ENCODE measurements at places on chromosomes 1 and 21.

DNA sequence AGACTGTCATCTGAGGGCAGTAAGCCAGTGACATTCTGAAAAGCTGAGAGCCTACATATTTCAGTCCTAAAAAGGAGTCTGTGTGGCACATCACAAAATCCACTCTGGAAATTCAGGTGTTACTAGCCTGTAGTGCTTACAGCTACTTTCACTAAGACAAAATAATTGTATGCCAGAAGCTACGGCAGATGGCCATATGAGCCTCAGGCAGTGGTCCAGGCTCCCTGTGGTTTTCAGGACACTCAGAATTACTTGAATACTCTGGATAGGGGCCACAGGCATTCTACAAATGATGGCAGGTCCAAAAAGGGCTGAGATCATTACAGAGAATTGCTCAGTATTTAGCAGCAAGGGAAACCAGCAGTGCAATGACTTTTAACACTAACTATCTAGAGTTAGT, 527.1 kb downstream of the MRPL39 start:
- no peak for DNase-seq

DNA sequence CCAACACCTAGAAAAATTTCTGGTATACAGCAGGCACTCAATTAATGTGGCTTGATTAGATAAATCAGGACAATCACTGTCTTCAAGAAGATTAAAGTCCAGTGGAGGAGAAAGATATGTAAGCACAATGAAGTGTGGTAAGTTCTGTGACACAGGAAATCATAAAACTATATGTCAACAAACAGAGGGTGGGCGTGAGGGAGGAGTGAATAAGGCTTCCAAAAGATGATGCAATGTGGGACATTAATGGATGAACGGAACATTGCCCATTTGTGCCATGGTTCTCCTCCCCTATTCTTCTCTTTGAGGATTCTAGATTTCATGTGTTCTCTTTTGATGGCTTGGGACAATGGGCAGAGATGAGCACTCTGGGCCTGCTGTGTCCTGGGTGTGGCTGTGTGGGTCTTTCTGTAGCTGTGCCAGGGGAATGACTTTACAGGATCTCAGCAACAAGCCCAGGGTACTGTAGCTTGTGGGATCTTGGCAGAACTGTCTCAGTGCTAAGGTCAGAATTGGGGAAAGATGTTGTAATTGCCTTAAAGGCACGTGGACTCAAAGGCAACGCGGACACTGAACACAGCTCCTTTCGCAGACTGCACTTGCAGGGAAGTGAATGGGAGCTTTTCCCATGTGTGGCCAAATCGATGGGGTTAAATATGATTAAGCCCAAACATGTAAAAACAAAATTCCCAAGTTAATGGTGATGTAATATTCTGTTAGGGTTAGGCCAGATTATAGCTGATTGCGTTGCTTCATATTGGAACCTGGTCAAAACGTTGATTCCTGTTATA, 366.9 kb downstream of the TGFB2 start:
- no peak for DNase-seq

DNA sequence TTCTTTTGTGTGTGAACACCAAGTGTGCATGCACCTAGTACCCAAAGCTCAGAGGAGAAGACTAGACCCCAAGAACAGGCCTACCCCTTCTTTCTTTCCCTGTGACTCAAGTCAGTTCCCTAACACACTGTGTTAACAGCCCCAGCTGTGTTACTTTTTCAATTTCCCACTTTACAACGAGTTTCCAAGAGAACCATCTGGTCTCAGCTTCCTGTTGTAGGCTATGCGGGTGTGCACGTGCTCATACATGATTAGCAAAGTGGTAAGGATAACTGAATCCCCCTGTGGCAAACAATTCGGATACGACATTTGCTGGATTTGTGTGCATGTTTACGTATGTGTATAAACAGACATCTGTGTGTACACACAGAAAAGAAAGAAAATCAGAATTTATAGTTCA, 17.9 kb downstream of the IFNAR2 start:
- no peak for DNase-seq

GRCh38 chr21:28272272-28272992, 720.2 kb downstream of the LTN1 start:
- no peak for DNase-seq

- DNase-seq, result no peak
These were observed 191.2 kb downstream of the GABPA start for GRCh38 chr21:25925936-25926335.

- DNase-seq, result no peak
These were observed 86.8 kb downstream of the GDAP2 start for GRCh38 chr1:117842408-117843170.

DNA sequence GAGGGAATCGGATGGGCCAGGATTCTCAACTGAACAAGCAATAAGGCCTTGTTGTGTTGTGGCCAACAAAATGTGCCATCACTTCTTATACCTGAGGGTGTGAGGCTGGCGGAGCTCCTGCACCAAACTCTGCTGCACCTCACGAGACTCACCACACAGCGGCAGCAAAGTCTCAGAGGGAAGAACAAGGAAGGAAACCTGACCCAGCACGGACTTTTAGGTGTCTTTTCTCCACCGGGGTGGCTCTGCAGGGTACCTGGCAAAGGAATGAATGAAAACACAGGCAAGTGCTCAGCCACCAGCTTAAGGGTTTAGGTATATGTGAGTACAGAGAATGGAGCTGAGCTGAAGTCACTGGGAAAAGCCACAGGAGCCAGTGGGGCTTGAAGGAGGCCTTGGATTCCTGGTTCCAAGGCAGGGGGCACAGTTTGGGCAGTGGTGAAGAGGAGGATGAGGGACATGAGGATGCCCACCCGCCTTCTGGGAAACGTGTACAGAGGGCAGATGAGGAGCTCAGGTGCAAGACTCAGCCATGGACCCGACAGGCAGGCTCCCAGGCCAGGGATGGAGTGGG, 31.1 kb upstream of the HSD3B1 start:
- no peak for DNase-seq

GRCh38 chr1:156115514-156116374, 1.2 kb downstream of the LMNA start:
- DNase-seq, result peak; percentile 37

- no peak for DNase-seq
These were observed 140.9 kb downstream of the TGFBR3 start for GRCh38 chr1:91744953-91745639.

DNA sequence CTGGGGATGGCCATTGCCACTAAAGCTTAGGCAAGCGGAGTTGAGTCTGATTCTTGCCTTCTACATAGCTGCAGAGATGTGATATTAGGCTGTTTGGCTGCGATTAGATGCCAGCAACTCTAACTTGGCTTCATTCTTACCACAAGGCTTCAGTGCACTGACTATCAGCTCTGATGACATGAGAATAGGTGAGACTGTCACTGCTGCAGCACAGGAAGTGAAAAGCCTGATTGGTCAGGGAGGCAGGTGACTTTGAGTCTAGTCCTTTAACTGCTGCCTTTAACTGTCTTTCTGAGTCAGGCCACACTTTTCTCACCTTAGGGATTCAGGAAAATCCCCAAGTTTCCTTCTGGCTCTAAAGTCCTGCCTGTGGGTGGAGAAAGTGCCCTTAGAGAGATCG, 14.1 kb upstream of the PLXNA2 start:
- no peak for DNase-seq

GRCh38 chr1:57129865-57130264, 164.1 kb upstream of the C8B start:
- no peak for DNase-seq

DNA sequence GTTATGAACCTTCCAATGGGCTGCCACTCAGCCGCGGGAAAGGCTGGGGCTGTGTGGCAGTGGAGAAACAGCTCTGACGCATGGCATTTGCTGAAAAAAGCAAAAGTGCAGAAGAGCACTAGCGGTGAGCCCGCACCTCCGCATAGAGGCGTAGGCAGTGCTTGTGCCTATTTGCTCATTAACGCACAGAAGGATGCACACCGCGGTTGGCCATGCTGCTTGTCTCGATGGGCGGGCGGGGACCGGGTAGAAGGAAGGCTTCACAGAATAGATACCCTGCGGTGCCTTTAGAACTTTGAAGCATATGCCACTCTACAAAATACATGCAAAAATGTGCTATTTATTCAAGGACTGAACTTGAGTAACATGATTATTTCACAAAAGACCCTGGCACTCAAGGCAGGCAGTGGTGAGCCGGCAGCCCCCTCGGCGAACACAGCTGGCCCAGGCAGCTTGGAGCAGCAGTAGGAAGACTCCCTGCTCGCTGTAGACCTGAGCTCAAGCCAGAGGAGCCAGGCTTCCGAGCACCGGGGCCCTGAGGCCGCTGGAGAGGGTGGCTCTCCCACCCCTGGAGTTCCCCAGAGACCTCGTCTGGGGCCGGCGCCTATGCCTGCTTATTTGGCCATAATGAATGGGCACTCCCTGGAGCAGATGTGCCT, 71.5 kb downstream of the SIK1 start:
- DNase-seq, result no peak

All from CD4-positive, alpha-beta T cell treated with Interleukin-12 subunit alpha and Interleukin-12 subunit beta, for 1 hour (primary cell).